ENCODE measurements at places on chromosomes 5 and 9. TPM values are rescaled to one million over a fixed set of nuclear protein-coding genes. Genes with fewer than 3 reads are reported as not detected.

DNA sequence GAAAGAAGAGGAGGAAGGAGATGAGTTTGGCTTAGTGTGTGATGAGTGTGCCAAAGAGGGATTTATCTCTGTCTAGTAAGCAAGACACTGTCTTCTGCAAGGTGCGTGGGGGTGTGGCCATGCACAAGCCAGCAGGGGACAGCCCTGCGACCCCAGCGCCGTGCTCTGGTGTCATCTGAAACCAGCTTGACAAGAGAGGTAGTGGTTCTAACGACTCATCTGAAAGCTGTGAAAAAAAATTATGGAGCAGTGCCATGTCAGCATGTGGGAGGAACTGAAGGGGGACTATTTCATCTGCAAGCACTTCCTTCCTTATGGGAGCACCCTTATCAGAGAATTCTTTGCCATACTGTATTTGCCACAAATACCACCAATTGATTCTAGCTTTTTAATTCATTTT is 398.6 kb downstream of the PSAT1 start:
- H3K4me1 ChIP-seq: peaks cover 11% of the 10 kb centered on the region
- no peak overlapping the region for H3K27ac ChIP-seq
- no peak overlapping the region for H3K4me3 ChIP-seq
- no peaks in the 10 kb centered on the region for H3K27me3 ChIP-seq
- no peaks in the 10 kb centered on the region for H3K36me3 ChIP-seq
- no peak for DNase-seq

Gene GFM2
- 23.4 TPM for total RNA-seq

GRCh38 chr5:115243412-115243811 is 19.3 kb downstream of the PGGT1B start:
- H3K36me3 ChIP-seq: peaks cover 28% of the 10 kb centered on the region
- DNase-seq: no peak
- no peak overlapping the region for H3K27ac ChIP-seq

Gene TIMD4
- not detected for total RNA-seq

- H3K27me3 ChIP-seq: no peaks in the 10 kb centered on the region
- H3K4me1 ChIP-seq: peaks cover 6% of the 10 kb centered on the region
- DNase-seq: no peak
- peaks cover 61% of the 10 kb centered on the region for H3K36me3 ChIP-seq
- H3K27ac ChIP-seq: no peak overlapping the region
Observed at GRCh38 chr5:43616535-43616934, 13.6 kb downstream of the NNT start.

Gene HSPB3
- 1.1 TPM for total RNA-seq

DNA sequence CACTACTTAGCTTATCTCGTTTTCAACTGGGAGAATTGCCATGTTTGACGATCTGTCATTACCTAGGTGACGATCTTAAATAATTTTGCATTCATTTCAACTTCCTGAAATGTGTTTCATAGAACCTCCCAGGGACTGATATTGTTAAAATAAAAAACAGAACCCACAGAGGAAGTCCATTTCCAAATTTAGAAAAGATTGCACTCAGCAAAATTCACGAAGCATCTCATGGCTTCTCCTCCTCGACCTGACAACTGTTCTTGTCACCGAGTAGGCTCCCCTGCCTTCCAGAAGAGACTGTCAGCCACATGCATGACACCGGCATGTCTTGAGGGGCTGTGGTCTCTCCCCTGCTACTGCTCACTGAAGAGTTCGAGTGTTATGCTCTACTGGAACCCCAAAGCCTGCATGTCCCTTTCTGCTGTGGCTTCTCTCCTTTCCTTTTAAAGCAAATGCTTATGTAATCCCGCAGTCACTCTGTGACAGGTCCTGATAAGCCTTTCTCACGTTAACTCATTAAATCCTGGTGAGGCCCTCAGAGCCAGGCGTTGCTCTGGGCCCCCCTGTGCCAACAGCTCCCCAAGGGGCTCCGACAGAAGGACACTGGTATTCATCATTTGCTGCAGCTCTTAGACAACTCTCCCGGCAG is 26.8 kb upstream of the ANKRD33B start:
- H3K4me1 ChIP-seq: no peaks in the 10 kb centered on the region
- H3K27me3 ChIP-seq: no peaks in the 10 kb centered on the region
- peak overlapping the region; percentile 28 for H3K27ac ChIP-seq

DNA sequence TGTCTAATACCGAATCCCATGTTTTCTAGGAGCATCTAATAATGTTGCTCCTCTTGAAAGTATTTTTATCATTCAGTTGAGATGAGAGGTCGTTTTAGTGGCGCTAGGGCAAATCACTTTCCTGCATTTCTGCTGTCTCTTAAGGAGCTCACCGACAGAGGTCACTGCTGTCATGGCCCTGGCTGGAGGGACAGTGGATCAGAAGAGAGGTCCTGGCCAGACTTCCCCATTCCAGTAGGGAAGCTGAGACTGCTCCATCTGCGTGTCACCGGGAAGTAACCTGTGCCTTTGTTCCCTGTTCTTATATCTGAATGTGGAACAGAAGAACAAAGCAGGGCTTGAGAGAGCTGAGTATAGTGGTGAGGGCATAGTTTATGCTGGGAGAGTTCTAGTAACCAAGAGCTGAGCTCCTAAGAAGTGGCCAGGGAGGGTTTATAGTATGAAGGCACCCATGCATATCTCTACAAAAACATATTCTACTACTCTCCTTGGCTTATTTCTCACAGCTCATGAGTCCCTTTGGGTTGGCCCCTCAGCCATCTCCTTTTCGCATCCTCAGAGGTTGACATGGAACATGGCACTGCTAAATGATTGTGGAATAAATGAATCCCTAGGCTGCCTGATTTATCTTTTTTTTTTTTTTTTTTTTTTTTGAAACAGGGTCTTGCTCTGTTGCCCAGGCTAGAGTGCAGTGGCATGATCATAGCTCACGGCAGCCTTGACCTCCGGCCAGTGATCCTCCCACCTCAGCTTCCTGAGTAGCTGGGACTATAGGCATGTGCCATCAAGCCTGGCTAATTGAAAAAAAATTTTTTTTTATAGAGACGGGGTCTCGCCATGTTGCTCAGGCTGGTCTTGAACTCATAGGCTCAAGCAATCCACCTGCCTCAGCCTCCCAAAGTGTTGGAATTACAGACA is 27.2 kb downstream of the ATP6V0E1 start:
- H3K36me3 ChIP-seq: no peaks in the 10 kb centered on the region
- H3K4me3 ChIP-seq: no peak overlapping the region
- H3K4me1 ChIP-seq: peaks cover 2% of the 10 kb centered on the region
- H3K27me3 ChIP-seq: no peaks in the 10 kb centered on the region
- DNase-seq: no peak

GRCh38 chr5:143399616-143400540 is 3.6 kb downstream of the NR3C1 start:
- H3K4me3 ChIP-seq: peak overlapping the region; percentile 80
- H3K4me1 ChIP-seq: peaks cover 70% of the 10 kb centered on the region
- H3K27ac ChIP-seq: peak overlapping the region; percentile 20
- H3K27me3 ChIP-seq: no peaks in the 10 kb centered on the region
- no peak for DNase-seq

GRCh38 chr5:149141957-149142851 is 911 bp downstream of the ABLIM3 start:
- peak overlapping the region; percentile 75 for H3K27ac ChIP-seq
- peaks cover 36% of the 10 kb centered on the region for H3K4me1 ChIP-seq
- H3K27me3 ChIP-seq: no peaks in the 10 kb centered on the region
- H3K36me3 ChIP-seq: no peaks in the 10 kb centered on the region

DNA sequence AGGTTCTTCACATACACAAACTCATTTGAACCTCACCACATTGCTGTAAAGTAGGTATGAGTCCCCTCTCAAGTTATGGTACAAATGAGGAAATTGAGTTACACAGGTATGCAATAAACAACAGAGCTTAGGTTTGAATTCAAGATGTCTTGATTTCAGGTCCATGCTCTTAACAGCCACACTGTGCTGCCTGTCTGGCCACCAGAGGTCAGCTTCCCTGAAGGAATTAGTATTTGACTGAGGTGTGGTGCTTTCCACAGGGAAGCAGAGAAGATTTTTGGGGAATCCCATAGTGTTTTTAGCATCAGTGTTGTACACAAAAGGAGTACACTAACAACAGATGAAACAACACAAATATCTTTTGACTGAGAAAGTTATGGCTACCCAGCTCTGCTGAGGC is 94.4 kb upstream of the ITGA1 start:
- H3K4me1 ChIP-seq: peaks cover 16% of the 10 kb centered on the region
- H3K4me3 ChIP-seq: no peak overlapping the region
- no peak for DNase-seq
- H3K27ac ChIP-seq: no peak overlapping the region

DNA sequence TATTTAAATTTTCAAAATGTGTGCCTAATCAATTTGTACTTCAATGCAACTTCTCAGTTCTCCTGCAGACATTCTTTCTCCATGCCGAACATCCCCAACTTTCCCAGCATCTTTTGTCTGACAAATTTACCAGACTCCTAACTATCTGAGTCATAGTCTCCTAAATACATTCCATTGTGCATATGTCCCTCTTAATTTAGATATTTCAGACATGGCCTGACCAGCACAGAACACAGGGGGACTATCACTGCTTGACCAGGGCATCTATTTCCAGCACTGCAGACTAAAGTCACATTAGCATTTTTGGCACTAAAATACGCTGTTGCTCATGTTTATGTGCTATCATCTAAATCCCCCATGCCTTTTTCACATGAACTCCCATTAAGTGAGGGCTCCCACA is 71.9 kb downstream of the ITGA1 start:
- no peak overlapping the region for H3K27ac ChIP-seq
- DNase-seq: no peak
- H3K27me3 ChIP-seq: no peaks in the 10 kb centered on the region
- peaks cover 12% of the 10 kb centered on the region for H3K4me1 ChIP-seq
- no peak overlapping the region for H3K4me3 ChIP-seq
- no peaks in the 10 kb centered on the region for H3K36me3 ChIP-seq

- no peaks in the 10 kb centered on the region for H3K36me3 ChIP-seq
- DNase-seq: no peak
- no peak overlapping the region for H3K27ac ChIP-seq
Observed at GRCh38 chr5:7805379-7805778, 45.6 kb downstream of the CFAP90 start.

GRCh38 chr5:76801159-76801802 is 17.5 kb upstream of the F2RL1 start:
- H3K36me3 ChIP-seq: no peaks in the 10 kb centered on the region
- peaks cover 5% of the 10 kb centered on the region for H3K4me1 ChIP-seq
- H3K27ac ChIP-seq: no peak overlapping the region
- no peak for DNase-seq

Gene PRSS3
- total RNA-seq: 0.34 TPM

Gene PCDHGC4
- total RNA-seq: 2.5 TPM

Gene MSMP
- not detected for total RNA-seq

- H3K36me3 ChIP-seq: no peaks in the 10 kb centered on the region
- DNase-seq: no peak
- no peaks in the 10 kb centered on the region for H3K4me1 ChIP-seq
- no peak overlapping the region for H3K4me3 ChIP-seq
- no peaks in the 10 kb centered on the region for H3K27me3 ChIP-seq
- no peak overlapping the region for H3K27ac ChIP-seq
Observed at GRCh38 chr5:172751761-172752510, 19.1 kb downstream of the DUSP1 start.

DNA sequence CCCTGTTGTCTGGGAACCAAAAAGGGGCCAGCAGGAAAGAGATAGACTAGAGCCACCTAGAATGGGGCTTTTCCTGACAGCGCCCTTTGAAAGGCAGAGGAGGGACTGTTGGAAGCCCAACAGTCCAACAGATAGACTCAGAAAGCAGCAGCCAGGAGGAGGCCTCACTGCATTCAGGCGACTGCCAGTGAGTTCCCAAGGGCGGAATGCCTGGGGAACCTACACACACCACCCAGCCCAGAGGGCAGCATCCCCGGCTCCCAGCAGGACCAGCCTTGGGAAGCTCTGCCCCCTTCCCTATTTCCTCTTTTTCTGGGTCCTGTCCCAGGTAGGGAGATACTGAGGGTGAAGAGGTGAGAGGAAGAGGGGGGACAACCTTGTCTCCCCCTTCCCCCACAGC is 192.4 kb upstream of the KLF4 start:
- H3K36me3 ChIP-seq: no peaks in the 10 kb centered on the region
- DNase-seq: no peak
- H3K27ac ChIP-seq: no peak overlapping the region

GRCh38 chr5:69271376-69271775 is 36.7 kb downstream of the CDK7 start:
- H3K36me3 ChIP-seq: no peaks in the 10 kb centered on the region
- no peaks in the 10 kb centered on the region for H3K27me3 ChIP-seq
- DNase-seq: peak; percentile 21
- no peak overlapping the region for H3K4me3 ChIP-seq

Gene CARTPT
- total RNA-seq: not detected

GRCh38 chr9:126234681-126235335 is 91.8 kb upstream of the MVB12B start:
- no peaks in the 10 kb centered on the region for H3K27me3 ChIP-seq
- no peak for DNase-seq
- H3K27ac ChIP-seq: no peak overlapping the region
- no peaks in the 10 kb centered on the region for H3K4me1 ChIP-seq
- no peaks in the 10 kb centered on the region for H3K36me3 ChIP-seq

GRCh38 chr5:6766604-6767093 is 53.4 kb downstream of the TENT4A start:
- H3K27ac ChIP-seq: peak overlapping the region; percentile 82
- H3K36me3 ChIP-seq: no peaks in the 10 kb centered on the region
- DNase-seq: peak; percentile 95
- H3K4me3 ChIP-seq: peak overlapping the region; percentile 9
- peaks cover 12% of the 10 kb centered on the region for H3K4me1 ChIP-seq

DNA sequence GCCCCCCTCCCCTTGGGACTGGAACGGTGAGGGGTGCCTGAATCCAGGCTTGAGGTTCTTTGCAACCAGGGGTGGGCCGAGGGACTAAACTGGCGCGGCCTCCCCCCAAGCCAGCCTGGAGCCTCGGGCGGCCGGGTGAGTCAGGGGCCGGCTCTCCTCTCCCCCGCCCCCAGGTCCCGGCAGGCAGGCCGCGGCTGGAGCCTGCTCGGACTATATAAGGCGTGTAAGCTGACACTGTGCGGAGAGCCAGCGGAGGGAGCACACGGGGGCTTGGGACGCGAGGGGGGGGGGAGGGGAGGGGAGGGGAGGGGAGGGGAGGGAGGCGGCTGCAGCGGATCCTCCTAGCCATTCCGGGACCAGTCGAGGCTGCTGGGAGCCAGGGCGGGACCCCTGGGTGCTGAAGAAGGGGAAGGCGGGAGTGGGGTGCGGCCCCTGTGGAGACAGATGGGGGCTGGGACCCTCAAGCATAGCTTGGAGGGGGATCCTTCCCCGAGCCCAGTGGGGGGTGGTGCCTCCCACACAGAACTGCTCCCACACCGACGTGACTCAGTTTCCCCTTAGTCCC is 595 bp downstream of the PDLIM7 start:
- DNase-seq: peak; percentile 81
- peak overlapping the region; percentile 73 for H3K4me3 ChIP-seq
- peak overlapping the region; percentile 91 for H3K27ac ChIP-seq

- no peak overlapping the region for H3K4me3 ChIP-seq
- DNase-seq: no peak
- no peaks in the 10 kb centered on the region for H3K27me3 ChIP-seq
- no peaks in the 10 kb centered on the region for H3K36me3 ChIP-seq
- no peaks in the 10 kb centered on the region for H3K4me1 ChIP-seq
- no peak overlapping the region for H3K27ac ChIP-seq
Observed at GRCh38 chr9:118503236-118503635, 799.0 kb downstream of the TLR4 start.

- no peaks in the 10 kb centered on the region for H3K27me3 ChIP-seq
- no peak overlapping the region for H3K4me3 ChIP-seq
- no peaks in the 10 kb centered on the region for H3K4me1 ChIP-seq
Observed at GRCh38 chr5:104909803-104910202, 1347.2 kb upstream of the NUDT12 start.

Gene NOXA1
- total RNA-seq: 6.1 TPM
